Memory B cell (primary cell): ENCODE measurements at places on chromosomes 5 and 9.

- no peak for DNase-seq
Observed at GRCh38 chr5:16659536-16659935, 42.7 kb upstream of the RETREG1 start.

GRCh38 chr9:34331196-34331595, 1.8 kb downstream of the NUDT2 start:
- DNase-seq, result no peak

DNA sequence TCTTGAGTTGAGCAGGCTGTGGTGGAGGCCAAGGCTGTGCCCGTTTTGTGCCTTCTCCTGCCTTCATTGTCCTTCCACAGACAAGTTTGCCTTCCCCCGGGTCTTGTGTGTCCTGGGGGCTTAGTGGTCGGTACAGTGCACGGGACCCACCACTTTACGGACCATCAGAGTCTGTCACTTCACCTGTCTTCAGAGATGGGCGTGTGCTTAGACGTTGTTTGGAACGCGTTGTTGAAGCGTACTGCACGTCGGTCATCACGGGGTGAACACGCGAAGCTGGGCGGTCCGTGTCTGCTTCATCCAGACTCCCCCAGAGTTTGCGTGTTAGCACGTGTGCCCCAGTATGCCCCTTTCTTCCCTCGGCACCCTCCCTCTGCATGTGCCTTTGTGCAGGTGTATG, 24.8 kb downstream of the CEP72 start:
- DNase-seq, result no peak

DNA sequence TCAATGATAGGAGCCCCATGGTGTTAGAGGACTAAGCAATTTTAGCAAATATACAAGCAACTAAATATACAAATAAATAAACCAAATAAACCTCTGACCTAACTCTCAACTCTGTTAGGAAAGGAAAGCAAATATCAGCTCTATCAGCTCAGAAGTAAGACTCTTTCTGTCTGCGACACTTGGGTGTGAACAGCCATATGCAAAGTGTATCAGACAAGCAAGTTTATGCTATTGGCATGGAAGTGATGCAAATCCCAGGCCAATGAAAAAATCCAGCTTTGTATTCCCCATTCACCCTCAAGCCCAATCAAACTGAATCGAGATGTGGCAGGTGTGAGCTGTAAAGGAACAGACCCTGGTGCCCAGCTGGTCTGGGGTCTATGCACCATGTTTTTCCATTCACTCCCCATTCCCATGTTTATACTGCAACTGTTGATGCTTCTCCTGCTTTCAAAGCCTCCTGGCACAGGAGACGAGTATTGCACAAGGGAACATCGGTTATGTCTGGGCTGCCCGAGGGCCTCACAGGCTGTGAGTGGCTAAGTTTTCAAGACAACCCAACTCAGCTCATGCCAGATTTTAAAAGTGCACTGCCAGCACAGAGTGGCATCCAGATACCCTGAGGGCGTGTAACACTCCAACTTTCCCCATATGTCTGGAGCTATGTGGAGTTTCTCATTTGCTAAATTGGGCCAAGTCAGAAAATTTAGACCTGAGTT, 73.1 kb downstream of the FEM1C start:
- no peak for DNase-seq

GRCh38 chr9:115109486-115109885, 8.5 kb downstream of the TNC start:
- DNase-seq, result no peak

- DNase-seq, result no peak
Observed at GRCh38 chr9:69454321-69454720, 129.3 kb downstream of the ENTREP1 start.

GRCh38 chr5:58204966-58205365, 254.9 kb downstream of the PLK2 start:
- DNase-seq, result no peak

GRCh38 chr5:96260009-96260408, 173.0 kb downstream of the PCSK1 start:
- DNase-seq, result no peak

DNA sequence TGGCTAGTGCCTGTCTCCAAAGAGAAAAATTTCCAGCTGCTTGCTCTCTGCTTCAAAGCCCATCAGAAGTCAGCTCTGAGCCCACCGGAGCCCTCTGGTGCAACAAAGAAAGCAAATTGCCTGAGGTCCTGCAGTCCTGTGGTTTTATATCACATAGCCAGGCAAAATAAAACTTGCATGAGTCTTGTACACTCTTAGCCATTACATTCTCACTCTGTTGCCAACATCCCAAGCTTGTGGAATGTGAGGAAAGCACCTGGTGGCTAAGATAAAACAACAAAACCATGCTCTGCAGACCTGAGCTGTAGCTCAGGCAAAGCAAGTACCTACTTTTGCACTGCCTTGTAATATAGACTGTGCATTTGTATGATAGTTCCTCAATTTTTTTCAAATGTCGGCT, 133.7 kb downstream of the GPBP1 start:
- DNase-seq, result no peak

DNA sequence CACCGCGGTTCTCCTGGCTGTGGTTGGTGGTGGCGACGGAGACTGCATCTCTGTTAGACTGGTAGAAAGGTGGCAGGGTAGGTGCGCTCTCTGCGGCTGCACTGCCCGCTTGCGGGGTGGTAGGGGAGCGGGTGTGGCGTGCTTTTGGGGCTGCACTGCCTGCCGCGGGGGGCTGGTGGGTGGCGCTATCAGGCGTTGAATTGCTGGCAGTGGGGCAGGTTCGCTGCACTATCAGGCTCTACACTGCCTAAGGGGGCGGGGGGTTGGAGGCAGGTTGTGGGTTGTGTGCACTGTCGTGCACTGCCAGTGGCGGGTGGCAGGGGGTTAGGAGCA, 21.0 kb upstream of the TRIM52 start:
- DNase-seq, result no peak

- peak; percentile 20 for DNase-seq
Observed at GRCh38 chr5:72523960-72524582, 16.9 kb upstream of the ZNF366 start.

DNA sequence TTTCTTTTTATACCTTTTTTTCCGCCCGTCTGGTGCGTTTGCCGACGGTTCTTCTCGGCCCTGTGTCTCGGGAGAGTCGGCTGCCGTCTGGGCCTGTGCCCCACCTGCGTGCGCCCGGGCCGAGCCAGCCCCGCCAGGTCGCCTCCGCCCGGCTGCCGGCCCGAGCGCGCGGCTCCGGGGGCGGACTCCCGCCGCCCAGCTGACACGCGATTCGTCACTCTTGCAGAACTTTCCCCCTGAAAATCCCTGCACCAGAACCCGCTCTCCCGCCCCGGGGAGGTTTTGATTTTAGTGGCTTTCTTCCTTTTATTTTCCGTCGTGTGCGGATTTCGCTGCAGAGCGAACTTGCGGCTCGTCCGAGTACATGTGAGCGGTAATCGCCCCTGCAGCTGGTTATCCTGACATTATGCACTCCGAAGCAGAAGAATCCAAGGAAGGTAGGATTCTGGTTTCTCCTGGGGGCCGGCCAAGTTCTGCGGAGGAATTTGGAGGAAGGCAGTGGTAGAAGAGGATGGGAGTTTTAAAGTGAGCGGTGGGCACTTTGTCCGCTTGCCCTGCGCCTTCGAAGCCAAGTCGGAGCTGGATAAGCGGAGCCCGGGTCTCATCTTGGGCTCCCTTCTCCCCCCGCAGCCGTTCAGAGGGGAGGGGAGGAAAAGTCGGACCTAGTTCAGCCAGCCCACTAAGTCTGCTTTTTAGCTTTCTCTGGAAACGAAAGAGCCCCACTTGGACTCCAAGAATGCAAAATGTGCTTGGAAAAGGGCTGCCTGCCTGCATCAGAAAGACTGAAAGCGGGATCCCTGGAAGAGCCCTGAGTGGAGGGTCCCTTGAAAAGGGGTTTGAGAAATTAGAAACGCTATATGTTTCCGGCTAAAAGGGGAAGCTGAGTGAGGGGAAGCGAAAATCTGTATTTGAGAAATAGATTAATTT, at the start of gene TNFAIP8:
Gene TNFAIP8 (plus strand): TSS at position 335 of the 927 bp plus-strand sequence. CDS start 72 bp downstream, at position 407.
- peak; percentile 41 for DNase-seq

- no peak for DNase-seq
Observed at GRCh38 chr5:52988335-52989024, 672 bp upstream of the ITGA2 start.

- DNase-seq, result peak; percentile 93
Observed at GRCh38 chr5:140107312-140108092, 6.4 kb upstream of the PURA start.

- no peak for DNase-seq
Observed at GRCh38 chr9:129254566-129255287, 76.7 kb upstream of the IER5L start.

DNA sequence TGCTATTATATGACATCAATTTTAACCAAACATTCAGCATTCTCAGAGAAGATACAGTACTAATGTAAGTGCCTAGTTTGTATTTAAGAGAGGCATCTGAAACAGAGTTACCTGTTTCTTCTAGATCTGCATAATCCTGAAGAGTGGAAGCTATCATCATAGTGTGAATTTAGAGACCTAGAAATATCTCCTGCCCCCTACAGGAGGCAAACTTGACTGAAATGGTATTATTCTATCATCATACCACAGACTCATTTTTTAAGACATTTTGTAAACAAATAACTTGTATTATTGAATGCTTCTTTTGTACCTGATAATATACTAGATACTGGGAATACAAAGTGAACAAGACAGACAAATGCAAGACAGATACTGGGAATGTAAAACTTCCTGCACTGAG, 216.8 kb upstream of the RPS23 start:
- DNase-seq, result no peak

- no peak for DNase-seq
Observed at GRCh38 chr5:72282878-72283277, 37.2 kb downstream of the MRPS27 start.

DNA sequence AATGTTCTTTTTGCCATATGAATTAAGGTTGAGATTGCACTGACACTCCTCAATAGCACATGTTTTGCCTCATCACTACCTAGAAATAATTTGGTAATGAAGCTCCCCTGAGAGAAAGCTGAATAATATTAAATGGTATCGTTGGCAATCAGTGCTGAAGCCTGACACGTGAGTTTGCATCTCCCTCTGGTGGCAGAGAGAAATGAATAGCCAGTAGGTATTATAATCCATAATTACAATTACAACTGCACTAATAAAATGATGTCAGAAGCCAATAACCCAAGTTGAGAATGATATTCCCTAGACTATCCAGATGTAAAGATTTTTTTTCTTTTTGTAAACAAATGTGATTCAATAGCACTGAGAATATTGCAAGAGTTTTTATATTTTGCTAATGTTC, 700.3 kb downstream of the PTPRD start:
- no peak for DNase-seq

DNA sequence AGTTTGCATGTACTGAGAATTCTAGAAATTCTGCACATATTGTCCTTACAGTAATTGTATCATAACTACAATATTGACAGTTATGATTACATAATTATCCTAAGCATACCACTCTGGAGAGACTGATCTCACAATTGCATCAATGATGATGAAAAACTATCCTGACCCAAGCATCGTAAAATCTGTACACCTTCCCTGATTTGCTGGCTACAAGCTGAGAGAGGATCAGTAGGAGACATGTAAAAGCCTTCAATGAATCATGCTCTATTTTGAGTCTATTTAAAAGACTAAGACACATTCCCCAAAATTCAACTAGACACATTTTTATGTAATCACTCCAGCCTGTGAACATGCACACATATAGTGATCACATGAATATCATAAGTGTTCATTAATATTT, 1833.8 kb downstream of the EFNA5 start:
- DNase-seq, result no peak

DNA sequence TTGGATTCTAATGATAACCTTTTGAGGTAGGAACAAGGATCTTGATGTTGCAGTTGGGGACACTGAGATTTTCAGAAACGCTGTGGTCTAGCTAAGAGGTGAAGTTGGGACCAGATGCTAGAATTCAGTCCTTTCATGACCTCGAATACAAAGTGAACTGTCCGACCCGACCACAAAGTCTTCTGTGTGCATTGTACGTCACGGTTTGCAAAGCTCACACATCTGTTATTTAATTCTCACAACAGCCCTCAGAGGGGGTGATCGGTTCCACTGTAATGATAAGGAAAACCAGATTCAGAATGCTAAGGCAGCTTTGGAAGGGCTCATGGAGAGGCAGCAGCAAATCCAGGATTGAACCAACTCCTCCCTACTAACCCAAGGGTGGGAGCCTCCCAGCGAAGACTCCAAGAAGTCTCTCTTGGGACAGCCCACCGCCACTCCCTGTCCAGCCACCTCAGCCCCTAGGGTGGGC, 16.6 kb upstream of the KIF12 start:
- no peak for DNase-seq

GRCh38 chr9:34892886-34893285, 65.2 kb upstream of the PHF24 start:
- DNase-seq, result no peak

DNA sequence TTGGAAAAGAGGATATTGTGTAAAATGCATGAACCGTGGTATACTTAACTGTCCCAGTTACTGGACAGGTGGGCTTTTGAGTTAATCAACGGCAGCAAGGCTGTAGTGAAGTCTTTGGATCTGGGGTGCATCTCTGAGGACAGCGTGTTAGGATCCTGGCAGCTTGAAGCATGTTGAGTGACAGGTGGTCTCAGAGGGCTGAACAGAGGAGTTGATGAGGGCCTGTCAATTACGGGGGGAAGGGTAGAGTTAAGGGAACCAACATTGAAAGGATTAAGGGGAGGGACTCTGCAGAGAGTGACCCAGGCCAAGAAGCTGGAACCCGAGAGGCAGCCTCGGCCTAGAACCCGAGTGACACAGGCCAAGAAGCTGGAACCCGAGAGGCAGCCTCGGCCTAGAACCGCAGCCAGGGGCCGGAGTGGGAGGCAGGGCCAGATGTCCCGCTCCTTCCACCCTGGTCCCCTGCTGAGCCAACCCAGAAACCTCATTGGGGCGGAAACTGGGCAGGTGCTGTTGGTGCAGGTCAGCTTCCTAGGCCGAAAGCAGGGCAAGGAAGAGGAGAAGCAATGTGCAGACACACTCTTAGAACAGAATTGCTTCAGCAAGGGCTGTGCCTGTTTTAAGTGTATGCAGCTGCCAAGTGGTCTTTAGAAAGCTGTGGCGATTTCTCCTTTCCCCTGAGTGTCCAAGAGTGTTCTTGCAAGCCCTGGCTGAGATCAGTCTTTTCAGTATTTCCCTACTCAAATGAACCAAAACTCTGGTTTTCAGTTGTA, 62.0 kb downstream of the ANKRD33B start:
- DNase-seq, result no peak

DNA sequence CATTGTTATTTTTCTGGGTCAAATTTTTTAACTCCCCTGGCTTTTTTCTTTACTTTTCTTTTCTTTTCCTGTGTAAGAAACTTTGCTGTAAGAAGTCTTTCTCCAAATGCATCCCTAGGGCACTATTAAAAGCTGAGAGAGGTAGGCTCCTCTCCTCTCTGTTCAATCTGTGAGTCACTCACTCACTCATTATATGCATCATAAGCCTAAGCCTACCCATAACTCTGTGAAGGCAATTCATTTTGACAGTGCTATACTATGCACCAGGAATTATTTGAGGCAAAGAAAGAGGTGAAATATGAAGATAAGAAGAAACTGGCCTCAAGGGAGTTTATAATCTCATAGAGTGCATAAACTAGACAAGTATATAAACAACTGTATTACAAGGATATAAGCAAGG, 67.9 kb upstream of the PRR16 start:
- no peak for DNase-seq
